ENCODE measurements at places on chromosomes 11 and 22.

DNA sequence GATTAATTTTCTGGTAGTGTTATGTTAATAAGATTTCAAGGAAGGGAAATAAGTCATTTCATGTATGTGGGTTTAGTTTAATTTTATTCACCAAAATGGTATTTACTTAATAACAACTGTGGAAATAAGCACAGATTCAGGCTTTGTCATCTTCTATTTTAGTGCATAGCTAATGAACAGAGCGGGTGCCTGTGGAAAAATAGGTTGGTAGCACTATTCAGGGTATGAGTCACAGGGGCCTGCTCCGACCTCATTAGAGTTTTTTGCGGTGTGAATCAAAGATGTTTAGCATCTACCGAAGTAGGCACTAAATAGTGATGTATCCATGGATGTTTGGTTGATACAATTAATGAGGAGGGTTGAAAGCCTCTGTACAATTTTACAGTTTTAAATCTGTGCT lies 78.2 kb downstream of the FAT3 start:
- no peak for DNase-seq

DNA sequence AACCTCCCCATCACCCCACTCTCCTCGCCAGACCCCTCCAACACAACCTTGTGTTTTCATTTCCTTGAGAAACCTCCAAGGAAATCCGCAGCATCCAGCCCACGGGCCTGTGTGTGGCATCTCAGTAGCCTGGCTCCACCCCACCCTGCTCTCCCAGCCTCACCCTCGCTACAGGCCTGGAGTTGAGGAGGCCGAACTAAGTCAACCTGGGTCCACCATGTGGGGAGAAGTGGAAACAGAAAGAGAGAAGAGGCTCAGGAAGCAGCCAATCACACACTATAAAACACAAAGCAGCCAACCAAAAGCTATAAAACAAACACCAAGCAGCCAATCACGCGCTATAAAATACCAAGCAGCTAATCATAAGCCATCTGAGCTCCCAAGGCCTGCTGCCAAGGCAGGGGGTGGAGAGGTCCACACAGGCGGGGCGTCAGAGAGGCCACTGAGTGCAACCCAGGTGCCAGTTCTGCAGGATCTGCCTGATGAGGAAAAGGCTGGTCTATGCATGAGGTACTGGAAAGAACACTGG lies 72.0 kb downstream of the MICAL3 start:
- DNase-seq = no peak

DNA sequence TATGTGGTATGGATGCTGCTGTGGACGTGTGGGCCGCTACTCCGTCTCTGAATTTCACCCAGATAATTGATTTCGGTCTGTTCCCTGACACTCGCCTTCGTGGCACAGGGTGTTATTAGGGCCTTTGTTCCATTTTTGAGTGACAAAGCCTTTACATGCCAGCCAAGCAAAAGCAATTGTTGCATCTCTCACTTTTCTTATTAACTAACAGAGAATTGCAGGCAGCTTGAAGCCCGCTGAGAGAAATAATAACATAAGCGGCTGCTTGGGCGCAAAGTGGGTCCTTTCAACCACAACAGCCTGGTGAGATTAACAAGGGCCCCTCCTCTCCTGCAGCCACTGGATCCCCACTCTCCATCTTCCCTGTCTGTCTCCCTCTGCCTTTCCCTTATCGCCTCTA lies 449.4 kb downstream of the NTM start:
- no peak for DNase-seq

GRCh38 chr11:57082125-57082524 lies 93.4 kb downstream of the OR5AK2 start:
- DNase-seq = no peak

DNA sequence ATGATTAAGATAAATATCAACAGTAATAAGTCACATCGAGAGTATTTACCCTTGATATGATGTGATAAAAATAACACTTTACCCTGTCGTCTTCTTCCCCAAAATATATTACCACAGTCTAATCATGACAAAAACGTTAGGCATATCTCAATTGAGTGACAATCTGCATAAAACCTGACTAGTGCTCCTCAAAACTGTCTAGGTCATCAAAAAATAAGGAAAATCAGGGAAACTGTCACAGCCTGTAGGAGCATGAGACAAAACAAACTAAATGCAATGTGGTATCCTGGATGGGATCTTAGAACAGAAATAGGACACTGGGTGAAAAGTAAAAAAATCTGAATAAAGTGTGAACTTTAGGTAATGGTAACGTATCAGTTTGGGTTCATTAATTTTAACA lies 19.4 kb upstream of the ANO5 start:
- DNase-seq = no peak

GRCh38 chr22:37259540-37260029 lies 15.5 kb upstream of the RAC2 start:
- peak; percentile 55 for DNase-seq

GRCh38 chr11:10918698-10919097 lies 60.8 kb upstream of the ZBED5 start:
- DNase-seq = peak; percentile 84

GRCh38 chr11:90532125-90532524 lies 309.3 kb upstream of the CHORDC1 start:
- DNase-seq = no peak

- no peak for DNase-seq
These were observed 274.8 kb downstream of the SOX6 start for GRCh38 chr11:16081382-16082094.

- no peak for DNase-seq
These were observed 34.4 kb downstream of the FBXO7 start for GRCh38 chr22:32509045-32509444.

- no peak for DNase-seq
These were observed 27.1 kb upstream of the GRK2 start for GRCh38 chr11:67238894-67239782.

All from inflammatory macrophage treated with lipopolysaccharide for 4 hours (primary cell).